ENCODE measurements at places on chromosomes 5 and 9.

DNA sequence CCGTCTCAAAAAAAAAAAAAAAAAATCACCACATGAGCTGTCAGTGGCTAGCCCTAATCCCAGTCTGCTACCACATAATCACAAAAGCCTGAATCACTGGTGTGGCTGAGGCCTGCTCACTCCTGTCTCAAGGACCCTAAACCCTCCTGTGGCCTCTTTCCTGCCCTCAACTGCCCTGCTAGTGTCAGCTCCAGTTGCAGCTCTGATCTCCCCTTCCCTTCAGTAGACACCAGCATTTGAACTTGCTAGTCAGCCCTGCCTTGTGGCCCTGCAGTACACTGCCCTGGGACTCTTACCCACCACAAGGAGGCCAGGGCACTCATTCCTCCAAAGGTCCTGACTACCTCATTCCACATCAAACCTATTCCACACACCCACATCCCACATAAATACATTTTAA, 9.5 kb upstream of the P4HA2 start:
- DNase-seq: no peak

- DNase-seq: peak; percentile 32
Observed at GRCh38 chr5:11251247-11251646, 490.2 kb upstream of the DAP start.

GRCh38 chr5:175305251-175305650, 138.7 kb downstream of the DRD1 start:
- no peak for DNase-seq

- DNase-seq: no peak
Observed at GRCh38 chr5:149117970-149118369, 23.3 kb upstream of the ABLIM3 start.

DNA sequence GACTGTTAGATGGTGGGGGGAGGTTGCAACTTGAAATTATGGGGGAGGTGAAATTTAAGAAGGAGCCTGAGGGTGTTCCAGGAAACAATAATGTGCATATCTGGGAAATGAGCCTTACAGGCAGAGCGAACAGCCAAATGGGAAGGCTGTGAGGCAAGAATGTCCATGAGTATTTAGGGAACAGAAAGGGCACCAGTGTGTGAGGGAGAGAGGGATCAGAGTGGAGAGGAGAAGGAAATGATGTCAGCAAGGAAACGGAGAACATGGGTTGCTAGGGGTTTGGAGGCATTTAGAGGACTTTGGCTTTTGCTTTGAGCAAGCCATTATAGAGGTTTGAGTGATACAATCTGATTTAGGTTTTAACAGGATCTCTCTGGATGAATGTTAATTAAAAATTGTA, 285.4 kb downstream of the TLE4 start:
- DNase-seq: no peak

- no peak for DNase-seq
Observed at GRCh38 chr9:95266649-95267048, 50.9 kb downstream of the FANCC start.

GRCh38 chr5:162888268-162888667, 549.1 kb upstream of the CCNG1 start:
- DNase-seq: no peak

DNA sequence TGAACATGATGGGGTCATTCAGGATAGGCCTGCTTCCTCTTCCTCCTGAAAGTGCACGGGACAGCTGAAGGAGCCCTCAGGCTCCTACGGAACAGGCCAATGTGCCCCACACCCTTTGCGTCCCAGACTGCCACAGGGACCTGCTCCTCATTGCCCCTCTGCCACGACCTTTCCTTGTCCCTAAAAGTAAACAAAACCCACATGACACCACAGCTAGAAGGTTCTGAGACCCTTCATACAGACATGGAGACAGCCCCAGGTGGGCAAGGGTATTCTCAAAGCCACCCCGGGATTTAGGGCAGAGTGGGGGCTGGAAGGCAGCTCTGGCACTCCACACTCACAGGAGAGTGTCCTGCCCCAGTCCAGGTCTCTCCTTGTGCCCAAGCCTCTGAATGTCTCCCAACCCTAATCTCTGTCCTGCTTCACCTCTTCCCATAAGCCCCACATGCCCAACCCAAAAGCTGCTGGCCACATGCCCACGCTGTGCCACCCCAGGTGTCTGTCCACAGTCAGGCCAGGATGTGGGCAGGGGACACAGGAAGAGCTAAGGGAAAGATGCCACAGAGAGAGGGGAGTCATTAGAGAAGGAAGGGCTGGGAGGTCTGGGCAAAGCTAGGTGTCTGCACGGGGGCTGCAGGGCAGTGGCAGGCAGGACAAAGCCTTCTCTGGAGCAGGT, 800 bp downstream of the AMBP start:
- DNase-seq: no peak

DNA sequence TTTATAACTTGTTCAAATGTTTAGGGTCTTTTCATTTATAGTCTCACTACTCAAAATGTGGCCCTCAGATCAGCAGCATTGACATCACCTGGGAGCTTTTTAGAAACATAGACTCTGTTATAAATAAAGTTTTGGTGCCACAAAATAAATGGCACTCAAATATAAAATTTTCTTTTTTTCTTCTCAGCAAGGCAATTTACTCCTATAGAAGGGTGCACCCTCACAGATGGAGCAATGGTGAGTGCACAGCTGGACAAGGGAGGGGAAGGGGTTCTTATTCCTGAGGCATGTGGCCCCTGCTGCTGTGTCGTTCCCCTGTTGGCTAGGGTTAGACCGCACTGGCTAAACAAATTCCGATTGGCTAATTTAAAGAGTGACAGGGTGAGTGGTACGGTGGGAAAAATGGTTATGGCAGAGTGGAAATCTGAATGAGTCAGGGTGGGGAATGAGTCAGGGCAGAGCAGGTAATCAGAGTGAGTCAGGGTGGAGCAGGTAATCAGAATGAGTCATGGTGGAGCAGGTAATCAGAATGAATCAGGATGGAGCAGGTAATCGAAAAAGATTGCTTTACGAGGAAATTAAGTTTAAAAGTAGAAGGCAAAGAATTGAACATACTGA, 31.8 kb upstream of the C7 start:
- no peak for DNase-seq

DNA sequence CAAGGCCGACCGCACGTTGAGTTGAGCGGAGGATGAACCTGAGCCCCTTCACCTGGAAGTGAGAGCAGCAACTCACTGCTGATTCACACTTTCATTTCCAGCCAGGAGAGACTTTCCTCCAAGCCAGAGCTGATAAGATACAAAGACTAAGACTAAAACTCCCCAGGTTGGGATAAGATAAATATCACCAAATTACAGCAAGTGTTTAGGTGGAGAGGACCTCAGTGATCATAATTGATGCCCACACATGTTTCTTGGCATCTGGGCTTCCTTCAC, 6.4 kb upstream of the NKD2 start:
- no peak for DNase-seq

GRCh38 chr9:93089481-93089991, 6.5 kb upstream of the CARD19 start:
- DNase-seq: no peak

GRCh38 chr9:134396825-134397224, 70.6 kb downstream of the RXRA start:
- DNase-seq: no peak
